ENCODE measurements at places on chromosomes 7 and 10. TPM values are rescaled to one million over a fixed set of nuclear protein-coding genes. Genes with fewer than 3 reads are reported as not detected.

- no peak overlapping the region for H3K27ac ChIP-seq
- no peak overlapping the region for H3K4me3 ChIP-seq
- H3K36me3 ChIP-seq = peaks cover 33% of the 10 kb centered on the region
- H3K4me1 ChIP-seq = no peaks in the 10 kb centered on the region
- no peaks in the 10 kb centered on the region for H3K27me3 ChIP-seq
Observed at GRCh38 chr10:1009071-1009494, 16.6 kb downstream of the IDI2 start.

Gene MEOX2
- total RNA-seq = 1.4 TPM

- H3K4me1 ChIP-seq = no peaks in the 10 kb centered on the region
- no peak overlapping the region for H3K27ac ChIP-seq
- H3K27me3 ChIP-seq = peaks cover 13% of the 10 kb centered on the region
- no peak for DNase-seq
- no peaks in the 10 kb centered on the region for H3K36me3 ChIP-seq
Observed at GRCh38 chr7:158432369-158433341, 155.0 kb downstream of the PTPRN2 start.

Gene TMEM213
- total RNA-seq = not detected

Gene CPA4
- total RNA-seq = 0.72 TPM

DNA sequence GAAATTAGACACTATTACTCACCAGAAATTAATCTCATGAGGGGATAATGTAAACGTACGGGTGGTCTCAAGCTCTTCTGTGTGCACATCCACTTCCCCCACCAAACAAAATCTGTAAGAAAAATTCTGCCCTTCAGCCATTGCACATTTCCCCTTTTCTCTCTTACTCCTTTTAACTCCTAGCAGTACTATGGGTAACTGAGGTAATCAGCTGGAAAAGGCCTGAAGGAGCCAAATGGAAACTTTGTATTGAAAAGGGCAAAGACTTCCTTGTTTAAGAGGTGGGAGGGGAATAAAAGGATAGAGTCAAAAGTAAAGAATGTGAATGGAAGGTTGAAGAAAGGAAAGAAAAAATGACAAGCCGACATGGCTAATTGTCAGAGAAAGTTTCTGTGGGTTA, 273.8 kb downstream of the RNLS start:
- no peak for DNase-seq
- H3K36me3 ChIP-seq = no peaks in the 10 kb centered on the region
- H3K4me1 ChIP-seq = no peaks in the 10 kb centered on the region
- H3K27ac ChIP-seq = no peak overlapping the region
- H3K27me3 ChIP-seq = no peaks in the 10 kb centered on the region

- no peak for DNase-seq
- H3K36me3 ChIP-seq = no peaks in the 10 kb centered on the region
- H3K27me3 ChIP-seq = no peaks in the 10 kb centered on the region
- H3K4me1 ChIP-seq = no peaks in the 10 kb centered on the region
- no peak overlapping the region for H3K4me3 ChIP-seq
- no peak overlapping the region for H3K27ac ChIP-seq
Observed at GRCh38 chr10:4249841-4250586, 465.0 kb upstream of the KLF6 start.

- no peaks in the 10 kb centered on the region for H3K27me3 ChIP-seq
- H3K4me1 ChIP-seq = peaks cover 5% of the 10 kb centered on the region
- DNase-seq = no peak
- no peak overlapping the region for H3K27ac ChIP-seq
Observed at GRCh38 chr7:152312316-152312715, 123.5 kb downstream of the KMT2C start.

Gene WDFY4
- not detected for total RNA-seq

Gene KIAA1549
- 34.8 TPM for total RNA-seq

- no peak overlapping the region for H3K27ac ChIP-seq
- no peak overlapping the region for H3K4me3 ChIP-seq
- peak; percentile 83 for DNase-seq
- peaks cover 63% of the 10 kb centered on the region for H3K27me3 ChIP-seq
Observed at GRCh38 chr10:122565766-122566206, 5.2 kb downstream of the DMBT1 start.

Gene IQUB
- total RNA-seq = 0.56 TPM

GRCh38 chr10:12346707-12347106, 2.6 kb upstream of the CAMK1D start:
- H3K36me3 ChIP-seq = no peaks in the 10 kb centered on the region
- H3K4me1 ChIP-seq = peaks cover 17% of the 10 kb centered on the region
- no peak for DNase-seq

Gene LLCFC1
- not detected for total RNA-seq

DNA sequence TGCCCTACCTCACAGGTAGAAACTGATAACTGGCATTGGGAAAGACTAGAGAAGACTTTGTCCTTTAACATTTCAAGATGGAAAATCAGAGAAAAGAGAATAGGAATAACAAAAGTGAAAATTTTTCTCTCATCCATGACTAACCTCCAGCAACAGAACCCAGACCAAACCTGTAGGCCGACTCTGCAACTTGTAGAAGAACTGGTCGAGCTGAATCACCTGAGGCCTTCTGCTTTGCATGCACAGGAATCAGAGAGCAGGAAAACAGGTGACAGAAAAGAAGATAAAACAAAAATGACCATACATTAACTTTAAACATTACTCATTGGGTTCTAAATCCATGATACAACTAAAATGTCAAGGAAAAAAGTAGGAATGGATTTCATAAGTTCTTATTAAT, 137.1 kb downstream of the SLC25A13 start:
- no peak overlapping the region for H3K4me3 ChIP-seq
- no peak for DNase-seq
- H3K36me3 ChIP-seq = peaks cover 14% of the 10 kb centered on the region
- peaks cover 11% of the 10 kb centered on the region for H3K4me1 ChIP-seq
- H3K27me3 ChIP-seq = no peaks in the 10 kb centered on the region
- H3K27ac ChIP-seq = no peak overlapping the region

Gene FRMPD2
- total RNA-seq = 0.26 TPM

DNA sequence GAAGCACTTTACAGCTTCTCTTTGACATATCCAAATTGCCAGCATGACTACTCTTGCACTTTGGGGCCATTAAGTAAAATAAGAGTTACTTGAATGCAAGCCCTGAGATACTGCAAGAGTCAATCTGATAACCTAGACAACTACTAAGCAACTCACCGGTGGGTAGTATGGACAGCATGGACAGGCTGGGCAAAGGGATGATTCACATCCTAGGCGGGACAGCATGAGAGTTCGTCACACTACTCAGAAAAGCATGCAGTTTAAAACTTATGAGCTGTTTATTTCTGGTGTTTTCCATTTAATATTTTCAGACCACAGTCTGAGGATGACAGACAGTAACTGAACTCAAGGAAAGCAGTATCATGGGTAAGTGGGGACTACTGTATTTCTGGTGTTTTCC, 84.0 kb downstream of the ORC5 start:
- no peak for DNase-seq
- H3K4me3 ChIP-seq = no peak overlapping the region
- H3K4me1 ChIP-seq = no peaks in the 10 kb centered on the region
- no peaks in the 10 kb centered on the region for H3K27me3 ChIP-seq
- peaks cover 31% of the 10 kb centered on the region for H3K36me3 ChIP-seq
- no peak overlapping the region for H3K27ac ChIP-seq

DNA sequence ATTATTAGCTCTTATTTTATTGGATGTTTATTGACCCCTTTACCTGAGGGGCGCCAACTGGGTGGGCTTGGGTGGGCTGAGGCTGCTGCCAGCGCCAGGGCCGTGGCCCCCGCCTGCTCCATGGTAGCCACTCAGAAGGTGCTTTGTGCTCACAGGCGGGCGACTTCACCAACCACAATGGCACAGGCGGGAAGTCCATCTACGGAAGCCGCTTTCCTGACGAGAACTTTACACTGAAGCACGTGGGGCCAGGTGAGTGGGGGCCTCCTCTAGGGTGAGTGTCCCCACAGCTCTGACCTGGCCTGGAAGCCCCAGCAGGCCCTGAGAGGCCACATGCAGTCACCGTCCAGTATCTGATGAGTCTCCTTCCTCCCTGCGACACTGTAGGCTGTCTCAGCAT, 4.1 kb downstream of the PPIF start:
- H3K36me3 ChIP-seq = peaks cover 38% of the 10 kb centered on the region
- DNase-seq = no peak
- peaks cover 12% of the 10 kb centered on the region for H3K4me1 ChIP-seq
- no peak overlapping the region for H3K4me3 ChIP-seq
- no peaks in the 10 kb centered on the region for H3K27me3 ChIP-seq
- H3K27ac ChIP-seq = no peak overlapping the region

Gene OPN1SW
- total RNA-seq = not detected

DNA sequence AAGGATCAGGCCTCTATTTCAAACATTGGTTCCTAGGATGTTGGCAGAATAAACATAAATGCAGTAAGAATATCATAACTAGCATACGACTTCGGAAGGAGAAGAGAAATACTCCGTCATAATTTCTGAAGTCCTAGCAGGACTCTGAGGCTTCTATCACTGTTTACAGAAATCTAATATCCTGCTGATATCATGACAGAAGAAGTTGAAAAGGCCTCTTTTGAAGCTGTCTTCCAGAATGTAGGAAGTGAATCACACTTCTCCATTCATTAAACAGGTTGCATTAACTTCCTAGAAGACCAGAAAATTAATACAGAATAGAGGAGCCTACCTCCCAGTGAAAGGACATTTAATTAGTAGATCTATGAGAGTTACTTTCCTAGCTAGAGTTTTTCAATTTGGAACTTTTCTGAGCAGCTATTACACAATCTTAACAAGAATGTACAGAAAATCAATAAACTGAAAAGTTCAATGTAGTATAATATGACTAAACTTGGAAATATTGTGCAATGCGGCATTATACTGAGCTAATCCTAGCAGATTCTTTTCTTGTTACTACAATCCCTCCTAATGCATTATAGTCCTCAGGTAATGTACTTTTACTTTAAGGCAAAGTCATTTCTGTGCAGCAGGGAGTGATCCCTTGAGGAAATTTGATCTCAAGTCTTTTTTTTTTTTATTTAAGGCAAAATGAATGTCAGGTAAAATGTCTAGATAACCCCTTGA, 622.6 kb upstream of the CELF2 start:
- no peaks in the 10 kb centered on the region for H3K4me1 ChIP-seq
- no peak overlapping the region for H3K27ac ChIP-seq
- no peaks in the 10 kb centered on the region for H3K27me3 ChIP-seq
- no peak for DNase-seq
- H3K36me3 ChIP-seq = peaks cover 2% of the 10 kb centered on the region
- no peak overlapping the region for H3K4me3 ChIP-seq

GRCh38 chr7:13992596-13992964, 3.1 kb upstream of the ETV1 start:
- no peaks in the 10 kb centered on the region for H3K36me3 ChIP-seq
- no peak overlapping the region for H3K27ac ChIP-seq
- H3K4me3 ChIP-seq = no peak overlapping the region
- H3K4me1 ChIP-seq = peaks cover 14% of the 10 kb centered on the region

GRCh38 chr10:124084708-124085107, 8.7 kb downstream of the CHST15 start:
- H3K4me3 ChIP-seq = no peak overlapping the region
- no peak for DNase-seq
- H3K27ac ChIP-seq = no peak overlapping the region
- H3K4me1 ChIP-seq = peaks cover 7% of the 10 kb centered on the region
- H3K36me3 ChIP-seq = no peaks in the 10 kb centered on the region

Gene GATA3
- 0.39 TPM for total RNA-seq

- H3K4me3 ChIP-seq = no peak overlapping the region
- no peaks in the 10 kb centered on the region for H3K4me1 ChIP-seq
- H3K36me3 ChIP-seq = no peaks in the 10 kb centered on the region
Observed at GRCh38 chr10:19579761-19580545, 236.3 kb upstream of the PLXDC2 start.

- DNase-seq = no peak
- H3K27ac ChIP-seq = no peak overlapping the region
- no peaks in the 10 kb centered on the region for H3K36me3 ChIP-seq
Observed at GRCh38 chr7:33685981-33686683, 219.2 kb upstream of the BMPER start.

- peaks cover 9% of the 10 kb centered on the region for H3K4me1 ChIP-seq
- H3K4me3 ChIP-seq = no peak overlapping the region
- no peaks in the 10 kb centered on the region for H3K27me3 ChIP-seq
Observed at GRCh38 chr10:32995751-32996150, 37.7 kb upstream of the ITGB1 start.

- H3K36me3 ChIP-seq = no peaks in the 10 kb centered on the region
- no peaks in the 10 kb centered on the region for H3K27me3 ChIP-seq
- H3K4me3 ChIP-seq = no peak overlapping the region
Observed at GRCh38 chr7:17535776-17536175, 237.3 kb downstream of the AHR start.

Gene RBP3
- not detected for total RNA-seq

GRCh38 chr7:105228555-105228954, 160.2 kb downstream of the SRPK2 start:
- DNase-seq = no peak
- H3K4me1 ChIP-seq = peaks cover 7% of the 10 kb centered on the region
- H3K27me3 ChIP-seq = no peaks in the 10 kb centered on the region
